ENCODE measurements at places on chromosomes 5 and 9.

GRCh38 chr9:98018347-98018746 lies 35.2 kb downstream of the ANP32B start:
- DNase-seq = no peak

- no peak for DNase-seq
Measured at GRCh38 chr9:20363233-20363632, 259.1 kb downstream of the MLLT3 start.

DNA sequence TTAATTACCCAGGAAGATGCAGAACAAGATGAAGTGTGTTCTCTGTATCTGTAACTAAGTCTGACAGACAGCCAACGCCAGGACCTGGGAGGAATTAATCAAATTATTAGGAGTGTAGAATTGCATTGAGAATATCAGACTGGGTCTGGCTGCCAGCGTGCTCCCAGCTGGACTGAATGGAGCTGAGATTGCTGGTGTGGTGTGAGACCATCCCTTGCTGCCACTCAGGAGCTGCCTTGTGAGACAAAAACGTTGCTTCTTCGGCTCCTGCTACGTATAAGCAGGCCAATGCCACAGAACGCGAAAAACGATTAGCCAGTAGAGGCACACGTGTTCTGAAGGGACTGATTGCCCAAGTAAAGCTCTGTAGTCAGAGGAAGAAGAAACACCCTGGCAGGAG lies 66.8 kb downstream of the AMBP start:
- no peak for DNase-seq

DNA sequence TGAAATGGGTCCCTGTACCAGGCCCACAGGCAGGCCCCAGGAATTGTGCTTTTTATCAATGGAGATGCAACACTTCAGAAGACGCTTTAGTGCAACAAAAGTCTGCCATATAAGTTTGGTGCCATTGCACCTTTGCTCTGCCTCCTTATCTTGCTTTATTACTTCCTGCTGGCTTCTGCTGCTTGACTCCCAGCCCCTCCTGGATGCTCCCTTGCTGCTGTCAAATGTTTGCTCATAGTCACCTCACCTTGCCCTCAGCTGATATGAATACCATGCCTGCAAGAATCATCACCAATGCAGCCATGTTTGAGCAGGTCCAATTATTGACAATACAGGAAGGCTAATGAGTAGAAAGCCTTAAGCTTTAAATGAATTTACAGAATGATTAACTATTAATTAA lies 25.4 kb downstream of the MEGF10 start:
- DNase-seq = no peak

DNA sequence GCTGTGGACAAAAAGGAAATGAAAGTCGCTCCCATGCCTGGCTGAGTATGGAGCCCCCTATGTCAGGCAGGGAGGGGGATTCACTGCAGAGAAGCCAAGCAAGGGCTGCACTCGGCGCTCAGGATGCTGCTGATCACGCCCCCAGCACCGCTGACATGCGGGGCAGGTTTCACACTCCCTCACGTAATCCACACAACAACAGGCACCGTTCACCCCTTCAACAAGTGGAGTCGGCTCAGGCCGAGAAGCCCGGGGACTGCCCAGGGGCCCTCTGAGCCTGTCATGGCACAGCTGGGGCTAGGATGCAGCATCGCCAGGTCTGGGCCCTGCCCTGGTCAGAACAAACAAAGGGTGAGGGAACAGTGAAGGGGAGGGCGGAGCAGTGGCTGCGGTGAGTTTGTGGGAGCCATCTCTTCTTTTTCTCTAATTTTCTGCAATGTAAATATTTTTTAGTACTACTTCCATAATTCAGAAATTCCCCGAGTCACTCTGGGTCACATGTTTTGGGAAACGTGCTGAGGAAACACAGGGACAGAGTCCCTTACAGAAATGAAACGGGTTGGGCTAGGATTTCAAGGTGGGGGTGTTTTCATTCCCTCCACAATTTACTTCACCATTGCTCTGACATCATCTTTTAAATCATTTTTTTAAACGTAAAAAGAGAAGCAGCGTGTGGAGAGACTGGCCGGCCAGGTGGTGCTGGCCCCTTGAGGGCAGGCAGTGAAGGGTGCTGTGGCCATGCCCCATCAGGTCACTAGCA lies 49.8 kb downstream of the PRRT1B start:
- no peak for DNase-seq

DNA sequence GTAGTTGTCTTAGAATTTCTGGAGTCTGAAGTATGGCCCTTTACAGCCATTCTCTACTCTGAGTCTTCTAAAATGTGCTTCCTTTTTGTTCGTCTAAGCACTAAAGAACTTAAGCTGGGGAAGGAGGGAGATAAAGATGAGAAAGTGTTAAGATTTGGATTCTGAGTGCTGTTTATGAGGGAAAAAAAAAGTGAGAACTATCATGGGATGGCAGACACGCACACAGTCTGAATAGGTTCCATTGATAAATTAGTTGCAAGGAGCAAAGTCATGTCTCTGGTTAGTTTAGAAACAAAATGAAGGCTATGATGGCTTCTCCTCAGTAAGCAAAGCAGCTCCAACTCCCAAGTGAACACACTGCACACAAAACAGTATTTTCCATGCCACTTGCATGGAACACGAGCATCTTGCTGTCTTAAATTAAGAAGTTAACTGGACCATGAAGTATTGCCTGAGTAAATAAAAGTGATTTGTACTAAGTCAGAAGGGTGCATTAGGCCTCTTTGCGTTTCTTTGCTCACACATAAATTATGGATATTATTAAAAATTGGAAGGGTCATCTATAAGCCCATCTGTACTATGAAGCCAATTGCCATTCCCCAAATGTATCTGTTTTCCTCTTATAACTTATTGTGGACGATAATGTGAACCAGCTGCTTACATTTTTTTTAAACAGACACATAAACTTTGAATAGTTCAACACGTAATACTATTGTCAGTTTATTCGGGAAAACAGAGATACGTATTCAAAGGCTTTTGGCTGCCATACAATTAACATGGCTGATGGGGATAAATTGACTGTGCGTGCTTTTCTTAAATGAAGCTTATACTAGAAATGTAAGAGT lies 199.3 kb downstream of the SGCD start:
- DNase-seq = no peak

GRCh38 chr9:88322906-88323566 lies 65.2 kb upstream of the SPIN1 start:
- peak; percentile 10 for DNase-seq

DNA sequence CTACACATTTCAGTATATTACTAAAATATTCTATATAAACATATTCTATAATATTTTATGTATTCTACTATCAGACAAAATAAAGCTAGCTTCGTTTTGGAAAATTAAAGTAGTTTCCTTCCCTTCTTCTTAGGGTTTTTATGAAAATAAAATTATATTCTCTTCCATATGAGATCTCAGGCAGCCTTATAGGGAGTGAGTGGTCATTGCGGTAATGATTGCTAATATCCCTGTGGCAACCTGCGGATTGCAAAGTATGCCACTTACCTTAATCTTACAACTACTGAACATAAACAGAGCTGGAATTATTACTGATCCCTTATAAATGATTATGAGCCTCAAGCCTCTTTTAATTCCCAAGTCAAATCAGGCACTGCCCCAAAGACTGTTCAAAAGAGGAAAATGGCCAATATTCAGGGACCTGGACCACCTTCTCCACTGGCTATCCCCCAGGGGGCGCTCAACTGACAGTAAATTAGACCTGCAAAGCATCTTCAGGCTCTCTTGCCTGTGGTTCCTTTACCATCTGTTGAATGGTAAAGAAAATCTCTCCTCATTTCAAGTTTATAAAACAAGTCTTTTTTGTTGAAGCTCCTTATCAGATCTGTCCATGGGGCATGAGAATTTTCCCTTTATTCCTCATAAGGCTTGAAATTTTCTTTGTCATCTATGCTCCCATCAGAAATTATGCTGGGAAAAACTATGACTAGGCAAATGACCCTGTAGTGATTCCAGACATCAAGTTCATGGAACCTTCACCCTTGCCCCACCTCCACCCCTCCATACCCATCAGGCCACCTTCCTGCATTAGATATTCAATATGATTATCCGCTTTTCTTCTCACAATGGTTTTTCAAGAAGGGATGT lies 163.9 kb downstream of the CEMIP2 start:
- DNase-seq = peak; percentile 12

DNA sequence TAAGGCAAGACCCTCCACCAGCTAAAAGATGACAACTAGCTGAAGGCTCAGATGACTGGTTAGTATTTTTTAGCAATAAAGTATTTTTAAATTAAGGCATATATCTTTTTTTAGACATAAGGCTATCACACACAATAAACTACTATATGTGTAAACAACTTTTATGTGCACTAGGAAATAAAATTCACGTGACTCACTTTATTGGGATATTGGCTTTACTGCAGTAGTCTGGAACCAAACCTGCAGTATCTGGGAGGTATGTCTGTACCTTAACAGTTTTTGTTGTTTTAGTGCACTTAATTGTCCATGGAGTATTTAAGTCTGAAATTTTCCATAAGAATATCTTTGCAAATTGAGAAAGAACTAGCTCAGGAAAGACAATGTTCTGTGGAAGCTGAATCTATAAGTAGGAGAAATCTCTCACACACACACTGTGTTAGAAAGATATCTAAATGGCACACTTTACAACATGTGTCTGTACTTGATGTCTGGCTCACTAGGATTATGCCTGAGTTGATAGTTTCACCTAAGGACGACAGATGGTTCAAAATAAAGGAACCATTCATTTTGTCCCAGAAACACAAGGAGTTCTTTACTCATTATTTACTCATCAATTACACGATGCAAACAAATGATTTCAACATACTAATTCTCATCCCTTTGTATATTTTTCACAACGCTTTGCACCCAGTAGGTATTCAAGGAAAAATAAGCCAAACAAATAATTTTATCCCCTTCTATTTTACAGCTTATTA lies 4.6 kb downstream of the RAPGEF6 start:
- DNase-seq = no peak

- DNase-seq = no peak
Measured at GRCh38 chr5:143635888-143636287, 176.1 kb upstream of the HMHB1 start.

DNA sequence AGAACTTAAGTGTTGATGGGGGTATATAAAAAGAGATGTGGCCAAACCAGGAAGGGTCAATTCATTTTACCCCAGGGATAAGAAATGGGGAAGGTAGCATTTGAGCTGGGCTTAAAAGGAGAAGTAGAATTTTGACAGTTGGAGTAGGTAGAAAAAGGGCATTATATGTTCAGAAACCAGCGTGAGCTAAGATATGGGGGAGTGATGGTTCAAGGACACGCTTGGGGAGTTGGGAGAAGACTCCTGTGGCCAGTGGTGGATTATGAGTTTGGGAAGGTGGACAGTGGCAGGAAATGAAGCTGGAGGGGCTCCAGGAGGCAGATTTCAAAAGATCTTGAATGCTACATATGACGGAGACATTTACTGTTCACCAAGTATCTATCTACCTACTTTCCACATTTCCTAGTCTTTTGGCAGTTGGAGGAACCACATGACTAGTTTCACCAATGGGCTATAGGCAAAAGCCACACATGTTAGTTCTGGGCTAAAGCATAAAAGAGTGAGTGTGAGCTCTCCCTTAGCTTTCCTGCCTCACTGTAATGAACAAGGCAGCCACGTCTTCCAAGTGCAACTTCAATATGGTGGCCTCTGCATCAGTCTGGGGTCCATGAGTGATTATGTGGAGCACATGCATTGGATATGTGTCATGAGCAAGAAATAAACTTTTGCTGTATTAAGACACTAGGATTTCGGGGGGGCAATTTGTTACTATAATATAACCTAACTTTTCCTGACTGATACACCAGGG lies 15.7 kb upstream of the GSN start:
- DNase-seq = no peak

DNA sequence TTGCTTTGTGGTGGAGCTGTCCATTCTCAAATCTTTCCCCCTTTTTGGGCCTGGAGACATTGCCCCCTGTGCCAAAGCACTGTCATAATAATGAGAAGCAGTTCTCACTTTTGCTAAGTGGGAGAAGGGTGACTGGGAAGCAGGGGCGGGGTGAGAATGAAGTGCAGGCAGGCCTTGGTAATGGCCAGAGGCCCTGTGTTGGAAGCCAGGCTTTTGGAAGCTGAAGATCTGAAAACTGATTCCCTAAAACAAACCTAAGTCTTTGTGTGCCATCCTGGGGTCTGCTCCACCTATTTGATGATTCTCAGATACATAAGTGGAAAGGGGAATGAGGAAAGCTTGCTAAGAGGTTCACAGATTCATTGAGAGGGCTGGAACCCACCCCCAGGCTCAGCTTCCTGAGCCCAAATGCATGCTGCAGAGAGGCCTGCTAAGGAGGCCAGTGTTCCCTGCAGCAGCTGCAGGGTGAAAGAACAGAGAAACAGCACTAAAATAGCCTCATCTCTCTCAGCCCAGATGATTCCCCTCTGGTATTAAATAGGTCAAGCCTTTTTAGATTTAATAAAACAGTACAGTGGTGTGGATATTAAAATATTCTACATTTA lies 75.0 kb downstream of the NSG2 start:
- no peak for DNase-seq

GRCh38 chr5:166883016-166883415 lies 1408.4 kb upstream of the WWC1 start:
- DNase-seq = no peak

DNA sequence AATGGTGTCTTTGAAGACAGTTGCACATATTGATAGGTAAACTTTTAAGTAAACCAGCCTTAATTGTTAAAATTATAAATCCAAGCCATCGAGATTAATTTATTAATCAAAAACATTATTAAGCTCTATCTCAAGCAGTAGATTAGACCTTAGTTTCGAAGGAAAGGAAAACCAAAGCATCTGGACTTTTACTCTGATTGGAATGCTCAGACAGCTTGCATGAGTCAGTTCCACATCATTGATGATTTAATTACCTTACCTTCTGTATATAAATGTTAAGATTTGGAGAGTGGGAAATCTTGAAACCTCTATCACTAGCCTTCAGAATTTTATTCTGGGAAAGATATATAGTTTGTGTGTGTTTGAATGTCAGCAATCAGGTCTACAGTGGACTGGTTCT lies 23.9 kb downstream of the DCP2 start:
- DNase-seq = no peak

- no peak for DNase-seq
Measured at GRCh38 chr5:150046031-150046430, 40.3 kb downstream of the CSF1R start.

DNA sequence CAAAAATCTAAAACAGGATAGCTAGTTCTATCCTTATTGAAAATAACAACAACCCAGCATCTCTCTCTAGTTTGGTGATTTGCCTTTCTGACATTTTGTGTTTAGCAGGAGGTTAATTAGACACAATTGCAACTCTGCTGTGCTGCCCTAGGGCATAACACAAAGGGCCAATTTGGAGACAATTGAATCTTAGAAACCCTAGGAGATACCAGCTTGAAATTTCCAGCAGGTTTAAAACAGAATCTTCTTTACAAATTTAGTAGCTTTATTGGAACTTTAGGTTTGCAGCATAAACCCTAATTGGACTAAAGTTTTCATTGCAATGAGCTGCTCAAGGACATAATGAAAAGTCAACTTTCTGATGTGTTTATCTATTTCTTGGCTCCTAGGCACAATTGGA lies 166.7 kb upstream of the FER start:
- DNase-seq = no peak

DNA sequence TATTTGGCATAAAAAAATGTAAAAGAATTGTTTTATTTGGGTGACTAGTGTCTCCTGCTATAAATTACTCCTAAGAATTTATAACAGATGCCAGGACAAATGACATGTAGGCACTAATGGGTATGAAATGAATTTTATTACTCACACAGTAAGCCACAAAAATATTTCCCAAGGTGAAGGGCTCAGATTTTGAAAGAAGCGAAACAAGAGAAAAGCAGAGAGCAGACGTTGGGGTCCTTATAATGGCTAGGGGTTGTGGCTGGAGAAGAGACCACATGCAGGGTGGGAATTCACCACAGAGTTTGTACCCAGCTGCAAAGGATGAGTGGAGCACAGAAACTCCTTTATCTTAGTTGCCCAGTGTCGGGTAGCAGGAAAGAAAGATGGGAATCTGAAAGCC lies 45.0 kb upstream of the PRR16 start:
- no peak for DNase-seq

All from GM12864 (cell line).